ENCODE measurements at places on chromosomes 7 and 10.

DNA sequence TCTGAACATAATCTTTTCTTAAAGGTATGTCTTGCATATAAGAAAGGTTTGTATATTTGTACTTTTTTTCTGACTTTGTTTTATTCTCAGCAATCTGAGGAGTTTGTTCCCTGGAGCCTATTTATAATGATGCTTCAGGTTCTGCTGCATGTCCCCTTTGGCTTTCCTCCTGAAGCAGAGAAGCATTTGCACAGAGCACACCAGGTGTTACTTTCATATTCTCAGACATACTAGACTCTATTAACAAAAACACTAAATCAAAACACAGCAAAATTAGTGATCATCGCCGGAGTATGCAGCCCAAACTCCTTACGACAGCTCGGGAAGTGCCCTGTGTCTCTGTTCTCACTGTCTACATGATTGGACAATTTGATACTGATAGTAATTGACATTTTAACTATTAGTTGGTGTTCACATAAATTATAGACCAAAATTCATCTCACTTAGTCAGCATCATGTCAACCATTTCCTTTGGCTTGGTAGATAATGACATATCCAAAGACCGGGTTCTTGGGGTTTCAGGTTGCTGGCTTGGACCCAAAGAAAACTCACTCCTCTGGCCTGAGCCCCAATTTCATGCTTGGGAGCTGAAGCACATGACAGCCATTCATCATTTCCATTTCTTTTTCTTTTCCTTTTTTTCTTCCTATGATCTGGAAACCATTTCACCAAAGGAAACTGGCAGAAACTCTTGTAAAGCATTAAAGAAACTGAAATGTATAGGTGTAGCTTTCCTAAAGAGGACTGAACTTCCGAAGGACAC lies 400.1 kb upstream of the NRP1 start:
- no peak for DNase-seq

- no peak for DNase-seq
These were observed 90.7 kb downstream of the CABCOCO1 start for GRCh38 chr10:61753453-61753852.

GRCh38 chr7:106001886-106002285 lies 38.8 kb downstream of the CDHR3 start:
- DNase-seq = no peak

DNA sequence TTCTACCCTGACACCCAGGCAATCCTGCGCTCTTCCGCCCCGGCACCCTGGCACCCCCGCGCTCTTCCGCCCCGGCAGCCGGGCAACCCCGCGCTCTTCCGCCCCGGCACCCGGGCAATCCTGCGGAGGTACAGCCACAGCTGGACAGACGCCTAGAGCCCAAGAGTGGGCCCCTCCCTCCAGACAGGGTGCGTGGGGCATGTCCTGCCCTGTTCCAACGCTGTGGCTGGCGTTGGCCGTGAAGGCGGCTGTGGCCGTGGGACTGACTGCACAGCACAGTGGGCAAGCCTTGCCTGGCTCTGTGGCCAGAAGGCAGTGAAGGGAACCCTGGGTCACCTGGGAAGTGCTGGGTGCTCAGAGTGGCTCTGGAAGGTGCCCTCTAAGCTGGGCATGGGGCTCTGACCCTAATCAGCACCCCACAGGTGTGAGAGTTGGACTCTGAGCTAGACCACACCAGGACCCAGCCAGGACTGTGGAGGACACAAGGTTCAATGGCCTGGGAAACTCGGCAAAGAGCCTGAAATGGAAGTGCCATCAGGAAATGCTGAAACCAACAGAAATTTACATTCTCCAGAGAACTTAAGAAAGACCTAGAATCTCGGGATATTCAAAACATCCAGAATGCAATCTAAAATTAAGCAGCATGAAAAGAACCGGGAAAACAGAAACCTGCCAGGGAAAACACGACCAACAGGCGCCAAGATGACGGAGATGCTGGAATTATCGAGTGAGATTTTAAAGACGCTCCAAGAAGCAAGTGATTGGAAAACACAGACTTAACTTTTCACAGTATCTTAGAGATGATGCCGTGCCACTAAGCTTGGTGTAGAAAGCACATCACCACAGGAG lies 253.6 kb downstream of the ELFN1 start:
- no peak for DNase-seq

DNA sequence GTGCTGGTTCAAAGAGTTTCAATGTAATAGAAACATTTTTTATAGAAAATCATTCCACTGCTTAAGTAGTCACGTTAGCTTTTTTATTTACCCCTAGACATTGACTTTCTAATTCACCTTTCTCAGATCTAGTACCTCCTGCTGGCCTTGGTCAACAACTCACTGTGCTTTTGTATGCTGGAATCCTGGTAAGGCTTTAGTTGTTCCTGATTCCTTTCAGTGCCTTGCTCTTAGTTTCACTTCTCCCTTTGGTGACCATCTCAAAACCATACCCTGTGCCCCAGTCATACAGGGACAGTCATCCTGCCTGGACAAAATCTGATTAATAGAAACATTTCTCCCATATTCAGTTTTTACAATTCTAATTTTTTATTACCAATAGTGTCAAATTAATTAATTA lies 130.2 kb downstream of the GPR37 start:
- no peak for DNase-seq

- no peak for DNase-seq
These were observed 325.4 kb upstream of the SEMA3C start for GRCh38 chr7:81244224-81244623.

DNA sequence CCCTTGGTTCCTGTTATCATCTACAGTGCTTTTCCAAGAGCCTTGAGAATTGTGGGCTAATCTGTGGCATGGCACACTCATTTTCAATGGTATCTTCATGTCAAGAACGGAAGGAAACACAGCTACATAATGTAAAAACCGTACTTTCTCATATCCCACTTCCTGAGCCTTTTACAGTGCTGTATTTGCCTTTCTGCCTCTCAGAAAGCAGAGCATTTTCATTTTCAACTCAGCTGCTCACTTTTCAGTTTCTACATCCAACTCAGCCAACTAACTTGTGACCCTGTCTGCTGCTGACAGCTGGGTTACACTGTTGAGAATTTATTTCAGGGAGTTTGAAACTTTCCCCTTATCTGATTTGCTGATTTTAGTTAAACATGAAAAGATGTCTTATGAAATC lies 875.8 kb upstream of the KCND2 start:
- no peak for DNase-seq

DNA sequence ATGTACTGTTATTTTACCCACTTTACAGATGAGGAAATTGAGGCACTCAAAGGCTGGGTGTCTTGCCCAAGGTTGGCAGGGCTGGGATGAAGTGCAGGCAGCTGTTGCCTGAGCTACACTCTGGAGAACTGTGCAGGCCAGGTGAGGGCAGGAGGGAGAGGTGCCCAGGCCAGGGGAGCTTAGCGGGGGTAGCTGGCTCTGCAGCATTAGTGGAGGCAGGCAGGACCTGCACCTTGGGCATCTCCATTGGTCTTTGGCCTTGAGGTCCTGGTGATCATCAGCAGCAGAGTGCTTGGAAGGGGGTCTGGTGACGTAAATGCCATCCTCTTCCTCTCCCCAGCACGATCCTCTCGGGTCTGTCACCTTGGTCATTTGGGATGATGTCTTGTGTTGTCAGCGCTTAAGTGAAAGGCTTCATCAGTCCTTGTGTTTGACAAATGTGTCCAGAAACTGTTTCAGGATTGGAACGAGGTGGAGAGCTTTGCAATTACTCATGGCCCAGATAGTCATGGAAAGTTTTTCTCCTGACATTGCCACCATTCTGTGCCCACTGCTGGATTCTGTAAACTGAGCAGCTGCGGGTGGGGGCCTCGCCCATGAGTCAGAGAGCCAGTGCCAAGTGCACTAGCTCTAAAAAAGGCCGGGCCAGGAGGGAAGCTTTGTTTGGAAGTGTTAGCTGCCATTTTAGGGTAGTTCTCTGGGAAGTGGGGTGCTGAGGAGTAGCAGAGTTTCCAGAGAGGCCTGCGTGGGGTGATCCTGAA lies 47.6 kb downstream of the TSPAN15 start:
- no peak for DNase-seq

GRCh38 chr10:17003651-17004286 lies 125.8 kb downstream of the CUBN start:
- DNase-seq = no peak

DNA sequence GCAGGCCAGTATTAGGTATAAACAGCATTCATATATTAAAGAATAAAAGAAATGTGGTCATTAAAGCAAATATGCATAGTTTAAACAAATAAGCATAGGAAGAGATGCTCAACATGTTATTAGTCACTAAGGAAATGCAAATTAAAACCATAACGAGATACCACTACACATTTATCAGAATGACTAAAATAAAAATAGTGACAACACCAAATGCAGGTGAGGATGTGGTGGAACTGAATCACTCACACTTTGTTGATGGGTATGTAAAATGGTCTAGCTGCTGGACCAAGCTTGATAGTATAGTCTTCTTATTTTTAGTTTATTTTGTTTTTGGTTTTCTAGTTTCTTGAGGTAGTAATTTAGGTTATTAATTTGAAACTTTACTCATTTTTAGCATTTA lies 242.9 kb downstream of the HGF start:
- DNase-seq = no peak

DNA sequence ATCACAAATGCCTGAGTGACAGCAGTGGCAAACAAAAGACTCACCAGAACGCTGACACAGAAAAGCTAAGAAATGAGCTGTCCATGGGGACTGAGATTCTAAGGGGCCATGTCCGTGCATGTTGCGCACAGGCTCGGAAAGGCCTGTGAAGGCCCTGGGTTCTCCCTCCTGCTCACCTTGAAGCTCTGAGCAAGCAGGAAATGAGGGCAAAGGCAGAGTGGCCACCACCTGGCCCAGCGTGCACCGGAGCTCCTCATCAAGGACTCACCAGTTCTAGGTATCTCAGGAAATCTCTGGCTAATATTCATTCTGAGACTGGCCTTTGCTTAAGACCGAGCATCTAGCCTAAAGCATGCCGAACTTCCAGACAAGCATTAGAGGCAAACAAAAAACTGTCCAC lies 52.7 kb downstream of the MAD1L1 start:
- no peak for DNase-seq

- DNase-seq = no peak
These were observed 85.3 kb downstream of the FAM241B start for GRCh38 chr10:69715156-69715898.
